Activated CD8-positive, alpha-beta T cell treated with anti-CD3 and anti-CD28 coated beads, Interleukin-2, amount 10 ng/mL, durations not matched to agents 7 days and 5 days (primary cell): ENCODE measurements at places on chromosomes 1 and 21. TPM values are rescaled to one million over a fixed set of nuclear protein-coding genes. Genes with fewer than 3 reads are reported as not detected.
A peak's percentile ranks its signal among the peaks of the same experiment; 100 is the strongest.

HTR1D gene
- total RNA-seq: not detected

DNA sequence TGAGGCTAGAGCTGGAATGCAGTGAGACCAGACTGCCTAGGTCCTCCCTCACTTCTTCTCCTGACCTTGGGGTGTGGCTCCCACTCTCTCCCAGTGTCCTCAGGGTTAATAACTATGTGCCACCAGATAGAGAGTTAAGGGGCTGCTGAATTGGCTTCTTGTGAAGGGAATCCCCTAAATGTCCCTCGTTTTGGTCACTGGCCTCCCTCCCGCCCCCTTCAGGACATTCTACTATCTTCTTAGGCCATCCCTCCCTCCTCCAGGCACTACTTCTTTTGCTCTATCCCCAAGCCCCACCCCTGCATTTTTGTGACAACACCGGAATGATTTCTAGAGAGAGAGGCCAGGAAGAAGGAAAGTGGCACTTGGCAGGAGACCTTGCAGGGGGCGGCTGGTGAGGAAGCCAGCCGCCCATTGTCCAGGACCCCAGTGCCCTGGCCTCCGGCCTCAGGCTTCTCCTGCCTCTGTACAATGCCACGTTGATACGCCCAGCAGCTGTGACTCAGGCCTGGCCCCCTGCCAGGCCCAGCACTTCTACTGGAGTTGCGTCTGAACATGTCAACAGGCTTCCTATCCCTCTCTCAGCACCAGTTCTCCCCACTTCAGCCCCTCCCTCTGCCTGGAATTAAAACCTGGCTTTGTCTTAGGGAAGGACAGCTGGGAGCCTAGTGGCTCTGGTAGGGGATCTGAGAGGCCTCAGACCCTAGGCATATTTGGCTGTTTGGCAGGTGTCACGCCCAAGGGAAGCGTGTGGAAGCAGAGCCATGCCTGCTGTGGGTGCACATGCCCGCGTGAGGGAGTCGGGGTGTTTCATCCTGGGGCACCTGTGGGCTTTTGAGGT lies 9.1 kb downstream of the LMNA start:
- no peak overlapping the region for H3K4me3 ChIP-seq
- no peak for DNase-seq
- H3K36me3 ChIP-seq: no peaks in the 10 kb centered on the region
- H3K27me3 ChIP-seq: peaks cover 20% of the 10 kb centered on the region
- peaks cover 66% of the 10 kb centered on the region for H3K4me1 ChIP-seq

KCNK1 gene
- total RNA-seq: not detected

RIMKLA gene
- 2.5 TPM for total RNA-seq

DNA sequence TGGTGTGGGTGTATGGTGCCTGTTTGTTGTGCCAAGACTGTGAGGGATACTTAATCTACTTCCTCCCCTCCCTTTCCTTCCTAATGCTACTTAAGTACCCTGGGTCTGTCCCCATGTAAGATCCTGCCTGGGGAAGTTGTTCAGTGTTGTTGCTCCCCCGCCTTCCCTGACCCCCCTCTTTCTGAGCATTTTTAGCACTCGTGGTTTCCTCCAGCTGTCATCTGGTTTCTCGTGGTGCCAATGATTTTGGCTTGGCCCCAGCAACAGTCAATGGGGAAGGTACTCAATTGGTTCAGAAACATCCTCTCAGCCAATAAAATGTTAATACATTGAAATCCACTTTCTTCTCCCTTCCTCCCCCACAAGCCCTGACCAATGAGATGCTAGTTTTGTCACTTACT lies 8.0 kb upstream of the B4GALT3 start:
- peak overlapping the region; percentile 91 for H3K27ac ChIP-seq
- H3K27me3 ChIP-seq: no peaks in the 10 kb centered on the region
- H3K4me3 ChIP-seq: peak overlapping the region; percentile 62

- no peak overlapping the region for H3K27ac ChIP-seq
- peaks cover 7% of the 10 kb centered on the region for H3K36me3 ChIP-seq
- peaks cover 25% of the 10 kb centered on the region for H3K4me1 ChIP-seq
These were observed 2.1 kb upstream of the YIPF1 start for GRCh38 chr1:53891678-53892077.

- peaks cover 37% of the 10 kb centered on the region for H3K27me3 ChIP-seq
- H3K36me3 ChIP-seq: no peaks in the 10 kb centered on the region
- DNase-seq: no peak
- H3K27ac ChIP-seq: no peak overlapping the region
- H3K4me1 ChIP-seq: peaks cover 11% of the 10 kb centered on the region
These were observed 7.3 kb downstream of the IGSF21 start for GRCh38 chr1:18114726-18115410.

DNA sequence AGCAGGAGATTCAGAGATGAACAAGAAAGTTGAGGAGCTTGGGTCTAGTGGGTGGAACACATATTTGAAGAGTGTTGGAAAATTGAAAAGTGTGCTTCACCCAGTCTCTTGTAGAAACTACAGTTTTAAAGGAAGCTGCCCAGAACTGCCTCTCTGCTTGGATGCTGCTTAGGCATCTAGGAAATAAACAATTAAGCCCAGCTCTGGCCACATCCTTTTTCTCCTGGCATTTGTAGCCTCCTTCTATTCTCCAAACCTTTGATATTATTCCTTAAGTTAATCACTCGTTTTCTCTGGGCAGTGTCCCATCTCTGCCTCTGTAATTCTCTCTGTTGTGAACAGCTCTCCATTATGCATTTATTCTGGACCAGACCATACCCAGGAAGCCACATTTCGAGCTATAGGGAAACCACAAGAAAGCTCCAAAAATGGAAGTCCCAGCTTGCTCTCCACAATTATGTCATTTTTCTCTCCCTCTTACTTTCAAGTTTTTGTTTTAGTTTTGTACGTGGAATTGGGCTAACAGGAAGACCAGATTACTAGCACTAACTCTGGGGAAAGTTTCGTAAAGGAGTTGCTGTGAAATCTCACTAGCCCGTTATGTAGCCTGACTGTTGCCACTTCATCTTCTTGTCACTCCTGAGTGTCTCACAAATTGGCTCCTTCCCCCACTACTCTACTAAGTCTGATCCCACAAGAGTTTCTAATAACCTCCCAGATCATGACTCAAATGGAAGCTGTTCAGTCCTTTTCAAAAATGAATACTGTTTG lies 102.2 kb downstream of the NTMT2 start:
- DNase-seq: no peak
- peaks cover 4% of the 10 kb centered on the region for H3K27me3 ChIP-seq
- H3K4me1 ChIP-seq: peaks cover 9% of the 10 kb centered on the region
- H3K4me3 ChIP-seq: no peak overlapping the region
- no peaks in the 10 kb centered on the region for H3K36me3 ChIP-seq
- H3K27ac ChIP-seq: no peak overlapping the region

GRCh38 chr1:225467193-225468020 lies 39.6 kb upstream of the LBR start:
- H3K27ac ChIP-seq: peak overlapping the region; percentile 97
- H3K36me3 ChIP-seq: peaks cover 4% of the 10 kb centered on the region
- peaks cover 58% of the 10 kb centered on the region for H3K4me1 ChIP-seq
- H3K4me3 ChIP-seq: peak overlapping the region; percentile 91

DNA sequence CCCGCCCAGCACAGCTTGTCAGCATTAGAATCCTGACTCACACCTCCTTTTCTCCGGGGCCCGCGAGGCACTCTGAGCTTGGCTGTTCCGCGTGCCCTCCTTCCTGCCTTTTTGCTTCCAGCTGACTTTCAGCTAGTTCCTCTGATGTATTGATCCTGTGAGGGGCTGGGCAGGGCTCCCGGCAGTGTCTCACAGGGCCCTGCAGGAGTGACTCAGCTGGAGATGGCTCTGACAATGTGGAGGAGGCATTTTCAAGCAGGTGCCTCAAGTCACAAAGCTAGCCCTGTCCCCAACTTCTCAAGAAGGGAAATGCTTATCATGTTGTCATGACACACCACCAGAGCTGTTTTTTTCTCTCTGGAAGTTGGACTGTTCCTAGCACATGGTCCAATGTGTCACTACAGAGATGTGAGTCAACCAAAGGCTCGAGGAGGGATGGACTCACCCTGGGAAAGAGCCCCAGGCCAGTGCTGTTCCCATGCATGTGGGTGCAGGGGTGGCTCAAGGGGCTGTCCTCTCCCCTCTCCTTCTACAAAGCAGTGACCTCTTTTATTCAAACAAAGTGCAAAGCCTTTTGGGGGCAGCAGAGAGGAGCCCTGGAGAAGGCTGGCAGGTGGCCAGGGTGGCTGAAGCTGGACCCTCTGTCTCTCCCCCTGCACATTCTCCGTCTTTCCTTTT lies 30.6 kb downstream of the SYT6 start:
- peaks cover 12% of the 10 kb centered on the region for H3K4me1 ChIP-seq
- no peak overlapping the region for H3K27ac ChIP-seq
- H3K27me3 ChIP-seq: no peaks in the 10 kb centered on the region
- H3K4me3 ChIP-seq: no peak overlapping the region
- no peak for DNase-seq

DNA sequence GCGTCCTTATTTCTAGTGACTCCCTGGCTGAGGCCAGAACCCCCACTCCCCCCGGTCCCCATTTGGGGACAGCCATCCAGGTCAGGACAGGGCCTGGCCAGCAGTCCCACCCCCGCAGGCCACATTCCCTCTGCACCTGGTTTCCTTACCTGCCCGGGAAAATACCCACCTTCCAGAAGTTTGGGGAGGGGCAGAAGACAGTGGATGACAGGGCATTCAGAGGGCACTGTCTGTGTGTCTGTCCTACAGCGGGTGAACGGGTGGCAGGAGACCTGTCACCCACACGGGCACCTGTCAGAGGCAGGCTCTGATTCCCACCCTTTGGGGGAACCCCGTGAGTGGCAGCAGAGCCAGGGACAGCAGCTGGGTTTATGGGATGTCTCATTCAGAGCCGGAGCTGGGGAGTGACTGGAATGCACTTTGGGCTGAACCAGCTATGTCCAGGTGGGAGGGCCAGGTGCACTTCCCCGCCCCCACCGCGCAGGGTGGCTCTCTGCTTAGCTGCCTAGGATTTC lies 2.0 kb downstream of the ARHGEF16 start:
- no peak overlapping the region for H3K4me3 ChIP-seq
- H3K4me1 ChIP-seq: peaks cover 2% of the 10 kb centered on the region
- no peaks in the 10 kb centered on the region for H3K36me3 ChIP-seq
- H3K27me3 ChIP-seq: peaks cover 2% of the 10 kb centered on the region
- H3K27ac ChIP-seq: no peak overlapping the region
- DNase-seq: no peak

- H3K4me1 ChIP-seq: no peaks in the 10 kb centered on the region
- DNase-seq: no peak
- H3K36me3 ChIP-seq: no peaks in the 10 kb centered on the region
- H3K4me3 ChIP-seq: no peak overlapping the region
- no peak overlapping the region for H3K27ac ChIP-seq
These were observed 644.4 kb downstream of the ADGRL2 start for GRCh38 chr1:82445132-82445531.

HTR6 gene
- not detected for total RNA-seq

LCE2B gene
- not detected for total RNA-seq

DNA sequence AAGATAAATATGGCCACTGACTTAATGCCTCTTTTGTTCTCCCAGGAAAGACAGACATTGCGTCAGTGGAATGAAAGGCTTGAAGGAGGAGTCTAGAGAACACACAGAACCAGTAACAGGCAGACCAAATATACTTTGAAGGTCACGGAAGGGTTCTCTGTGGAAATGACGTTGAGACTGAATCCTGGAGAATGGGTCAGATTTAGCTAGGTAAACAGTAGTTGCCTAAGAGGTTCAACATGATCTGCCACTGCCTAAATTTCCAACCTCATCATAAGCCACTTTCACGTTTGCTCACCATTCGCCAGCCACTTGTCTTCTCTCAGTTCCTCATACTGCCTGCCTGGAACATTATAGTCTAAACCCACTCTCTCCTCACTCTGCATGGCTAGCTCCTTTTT lies 20.5 kb downstream of the PLA2G4A start:
- DNase-seq: no peak
- no peaks in the 10 kb centered on the region for H3K36me3 ChIP-seq
- H3K27ac ChIP-seq: no peak overlapping the region
- no peak overlapping the region for H3K4me3 ChIP-seq
- peaks cover 2% of the 10 kb centered on the region for H3K27me3 ChIP-seq
- H3K4me1 ChIP-seq: no peaks in the 10 kb centered on the region

PROK1 gene
- not detected for total RNA-seq

OR2M3 gene
- not detected for total RNA-seq

KLHDC9 gene
- 0.91 TPM for total RNA-seq

GRCh38 chr1:207331354-207332313 lies 10.2 kb downstream of the CD55 start:
- H3K27me3 ChIP-seq: no peaks in the 10 kb centered on the region
- H3K36me3 ChIP-seq: peaks cover 94% of the 10 kb centered on the region
- DNase-seq: no peak
- no peak overlapping the region for H3K27ac ChIP-seq

GRCh38 chr1:92951141-92951582 lies 10.1 kb downstream of the DIPK1A start:
- H3K4me1 ChIP-seq: peaks cover 38% of the 10 kb centered on the region
- H3K27ac ChIP-seq: no peak overlapping the region
- no peaks in the 10 kb centered on the region for H3K27me3 ChIP-seq
- no peak overlapping the region for H3K4me3 ChIP-seq

DNA sequence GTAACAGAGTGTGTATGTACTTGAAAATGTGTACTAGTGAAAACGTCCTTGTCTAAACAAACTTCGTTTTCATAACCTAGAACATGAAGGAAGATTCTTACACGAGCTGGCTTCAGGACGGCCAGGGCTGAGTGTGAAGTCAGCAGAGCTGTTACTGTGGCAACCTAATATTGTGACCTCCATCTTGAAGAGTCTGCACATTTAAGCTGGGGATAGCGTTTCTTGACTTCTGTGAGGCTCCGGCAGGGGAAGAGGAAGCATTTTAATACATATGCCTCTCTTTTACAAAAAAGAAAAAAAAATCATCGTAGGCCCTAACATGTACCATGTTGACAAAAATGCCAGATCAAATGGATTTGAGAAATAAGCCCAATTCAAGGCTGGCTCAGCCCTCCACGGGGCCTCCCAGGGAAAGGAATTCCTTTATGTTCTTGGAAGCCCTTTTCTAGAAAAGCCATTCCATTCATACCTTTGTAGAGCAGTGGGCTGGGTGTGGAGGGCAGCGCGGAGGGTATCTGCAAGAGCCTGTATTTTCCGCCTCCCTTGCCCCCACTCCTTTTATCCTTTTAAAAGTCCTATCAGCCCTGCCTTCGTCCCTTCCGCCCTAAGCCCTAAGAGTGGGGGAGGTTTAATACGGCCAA lies 51.1 kb downstream of the SIM2 start:
- no peak overlapping the region for H3K27ac ChIP-seq
- H3K27me3 ChIP-seq: peaks cover 38% of the 10 kb centered on the region
- no peaks in the 10 kb centered on the region for H3K36me3 ChIP-seq
- DNase-seq: no peak
- H3K4me3 ChIP-seq: no peak overlapping the region
- peaks cover 9% of the 10 kb centered on the region for H3K4me1 ChIP-seq

LYPD8 gene
- not detected for total RNA-seq

GRCh38 chr21:35399002-35399530 lies 350.0 kb upstream of the RUNX1 start:
- no peak overlapping the region for H3K27ac ChIP-seq
- no peak for DNase-seq
- peaks cover 8% of the 10 kb centered on the region for H3K4me1 ChIP-seq
- H3K27me3 ChIP-seq: peaks cover 7% of the 10 kb centered on the region
- H3K4me3 ChIP-seq: no peak overlapping the region
- no peaks in the 10 kb centered on the region for H3K36me3 ChIP-seq

- peak overlapping the region; percentile 89 for H3K4me3 ChIP-seq
These were observed 2.2 kb downstream of the PHGDH start for GRCh38 chr1:119713749-119714456.
